ENCODE measurements at places on chromosomes 7 and 10.
A peak's percentile ranks its signal among the peaks of the same experiment; 100 is the strongest.

DNA sequence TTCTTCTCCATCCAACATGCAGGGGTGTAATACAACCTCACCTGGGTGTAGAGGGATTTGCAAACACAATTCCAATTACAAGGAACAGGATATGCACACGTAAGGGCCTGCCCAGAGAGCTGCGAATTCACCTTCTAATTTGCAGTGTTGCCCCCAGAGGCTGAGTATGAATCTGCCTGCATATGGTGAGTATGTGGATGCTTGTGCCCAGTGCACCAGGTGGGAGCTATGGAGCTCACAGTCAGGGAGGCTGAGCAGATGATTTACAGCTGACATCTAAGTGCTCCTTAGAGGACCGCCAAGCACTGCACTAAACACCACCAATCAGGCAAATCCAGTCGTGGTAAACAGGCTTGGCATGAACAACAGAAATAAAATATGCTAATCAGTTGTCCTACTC is 132.0 kb downstream of the RELN start:
- no peak for DNase-seq

GRCh38 chr10:33669904-33670303 is 335.4 kb upstream of the NRP1 start:
- DNase-seq, result no peak

DNA sequence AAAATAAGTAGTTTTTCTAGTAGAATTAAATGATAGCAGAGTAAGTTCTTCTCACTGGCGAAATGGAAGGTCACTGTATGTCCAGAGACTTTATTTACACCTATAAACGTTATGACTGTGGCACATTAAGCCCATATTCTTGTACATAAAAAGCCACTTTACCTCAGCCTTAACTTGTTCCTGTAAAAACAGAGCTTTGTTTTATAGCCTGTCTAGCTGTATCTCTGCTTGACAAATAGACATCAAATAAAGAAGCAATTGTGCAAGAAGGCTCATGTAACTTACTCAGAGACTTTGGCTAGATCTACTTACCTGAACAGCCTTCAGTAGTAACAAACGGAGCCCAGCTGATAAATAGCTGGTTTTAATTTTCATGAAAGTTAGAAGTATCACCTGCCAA is 324.1 kb upstream of the BMPER start:
- DNase-seq, result no peak

GRCh38 chr7:5694912-5695726 is 86.3 kb downstream of the RNF216 start:
- peak; percentile 97 for DNase-seq

GRCh38 chr10:126222736-126223511 is 165.4 kb downstream of the ADAM12 start:
- no peak for DNase-seq

DNA sequence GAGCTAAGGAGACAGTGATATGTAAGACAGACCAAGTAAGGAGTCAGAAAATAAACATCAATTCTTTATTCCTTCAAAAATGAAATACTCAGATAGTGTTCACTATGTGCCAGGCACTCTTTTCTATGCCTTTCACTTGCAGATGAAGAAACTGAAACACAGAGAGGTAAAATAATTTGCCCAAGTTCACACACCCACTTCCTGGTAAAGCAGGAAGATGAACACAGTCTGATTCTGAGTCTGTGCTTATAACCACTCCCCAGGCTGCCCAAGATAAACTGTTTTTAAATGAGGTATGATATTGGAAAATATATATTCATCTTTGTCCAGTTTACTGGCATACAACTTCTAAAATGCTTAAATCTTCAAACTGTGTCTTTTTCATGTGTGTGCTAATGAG is 294.4 kb upstream of the NPVF start:
- no peak for DNase-seq

DNA sequence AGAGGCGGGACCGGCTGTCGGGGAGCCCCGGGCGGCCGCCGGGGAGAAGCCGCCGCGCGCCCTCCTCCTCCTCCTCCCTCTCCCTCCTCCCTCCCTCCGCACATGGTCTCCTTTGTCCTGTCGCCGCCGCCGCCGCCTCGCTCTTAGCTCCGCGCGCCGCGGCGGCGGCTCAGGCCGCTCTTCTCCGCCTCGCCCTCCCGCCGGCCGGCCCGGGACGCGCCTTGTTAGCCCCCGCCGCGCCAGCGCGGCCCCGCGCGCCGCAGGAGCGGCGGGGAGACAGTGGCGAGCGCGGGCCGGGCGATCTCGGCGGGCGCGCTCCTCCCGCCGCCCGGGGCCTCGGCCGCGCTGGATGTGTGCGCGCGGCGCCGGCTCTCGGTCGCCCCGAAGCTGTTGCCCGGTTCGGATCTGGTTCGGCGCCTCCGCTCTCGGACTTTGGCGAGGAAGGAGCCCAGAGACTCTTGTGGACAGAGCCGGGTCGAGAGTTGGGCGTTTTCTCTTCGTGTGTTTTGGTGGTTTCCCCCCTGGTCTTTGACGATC is 437.4 kb upstream of the GALNT17 start:
- DNase-seq, result no peak

GRCh38 chr7:47191316-47191715 is 390.6 kb downstream of the TNS3 start:
- no peak for DNase-seq

GRCh38 chr10:36182606-36183005 is 540.5 kb upstream of the FZD8 start:
- no peak for DNase-seq

GRCh38 chr7:29588900-29589696 is 25.5 kb downstream of the PRR15 start:
- peak; percentile 56 for DNase-seq

DNA sequence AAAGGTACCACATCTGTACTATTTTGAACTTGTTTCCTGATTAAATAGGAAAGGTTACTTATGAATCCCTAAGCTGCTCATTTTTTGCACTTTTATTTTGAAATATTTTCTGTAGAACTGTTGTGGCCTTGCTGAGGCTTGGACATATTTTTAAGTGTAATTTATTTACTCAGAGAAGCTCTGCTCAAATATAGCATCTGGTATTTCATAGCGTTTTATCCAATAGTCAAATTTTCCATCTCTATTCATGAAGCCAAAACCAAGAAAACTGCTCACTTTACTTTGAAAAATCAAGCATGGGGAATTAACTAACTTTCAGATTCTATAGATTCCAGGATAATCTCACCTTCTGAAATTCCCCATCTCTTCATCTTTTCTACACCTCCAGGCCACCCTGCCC is 6.6 kb upstream of the FAM3C start:
- DNase-seq, result no peak

DNA sequence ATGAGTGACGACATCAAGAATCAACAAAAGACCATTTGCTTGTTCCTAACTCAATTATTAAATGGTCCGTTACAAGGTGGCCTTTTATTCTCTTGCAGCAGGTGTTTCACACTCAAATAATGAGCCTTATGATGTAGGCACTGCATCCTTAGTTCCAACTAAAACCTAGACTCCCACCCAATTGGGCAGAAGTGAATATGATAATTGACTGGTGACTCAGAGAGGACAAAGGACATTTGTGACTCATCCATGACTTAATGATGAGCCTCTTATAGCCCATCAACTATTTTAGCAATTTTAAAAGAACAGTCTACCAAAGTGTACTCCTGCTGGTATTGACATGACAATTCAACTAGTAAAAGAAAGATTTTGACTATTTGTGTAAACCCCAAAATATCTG is 1027.8 kb upstream of the PHF14 start:
- DNase-seq, result no peak

DNA sequence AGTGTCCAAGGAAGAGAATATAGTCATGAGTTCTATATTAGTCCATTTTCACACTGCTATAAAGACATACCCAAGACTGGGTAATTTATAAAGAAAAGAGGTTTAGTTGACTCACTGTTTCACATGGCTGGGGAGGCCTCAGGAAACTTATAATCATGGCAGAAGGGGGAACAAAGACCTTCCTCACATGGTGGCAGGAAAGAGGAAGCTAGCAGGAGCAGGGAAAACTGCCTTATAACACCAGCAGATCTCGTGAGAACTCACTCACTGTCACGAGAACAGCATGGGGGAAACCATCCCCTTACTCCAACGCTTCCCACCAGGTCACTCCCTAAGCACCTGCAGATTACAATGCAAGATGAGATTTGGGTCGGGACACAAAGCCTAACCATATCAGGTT is 139.0 kb upstream of the ZNF438 start:
- no peak for DNase-seq
